Central memory CD8-positive, alpha-beta T cell (primary cell): ENCODE measurements at places on chromosomes 13 and 19.

GRCh38 chr19:33374236-33374714 lies 766 bp downstream of the CEBPG start:
- DNase-seq, result no peak

- no peak for DNase-seq
Measured at GRCh38 chr13:65133094-65133493, 2097.0 kb downstream of the PCDH9 start.

- DNase-seq, result no peak
Measured at GRCh38 chr13:31012655-31013024, 80.2 kb downstream of the TEX26 start.

DNA sequence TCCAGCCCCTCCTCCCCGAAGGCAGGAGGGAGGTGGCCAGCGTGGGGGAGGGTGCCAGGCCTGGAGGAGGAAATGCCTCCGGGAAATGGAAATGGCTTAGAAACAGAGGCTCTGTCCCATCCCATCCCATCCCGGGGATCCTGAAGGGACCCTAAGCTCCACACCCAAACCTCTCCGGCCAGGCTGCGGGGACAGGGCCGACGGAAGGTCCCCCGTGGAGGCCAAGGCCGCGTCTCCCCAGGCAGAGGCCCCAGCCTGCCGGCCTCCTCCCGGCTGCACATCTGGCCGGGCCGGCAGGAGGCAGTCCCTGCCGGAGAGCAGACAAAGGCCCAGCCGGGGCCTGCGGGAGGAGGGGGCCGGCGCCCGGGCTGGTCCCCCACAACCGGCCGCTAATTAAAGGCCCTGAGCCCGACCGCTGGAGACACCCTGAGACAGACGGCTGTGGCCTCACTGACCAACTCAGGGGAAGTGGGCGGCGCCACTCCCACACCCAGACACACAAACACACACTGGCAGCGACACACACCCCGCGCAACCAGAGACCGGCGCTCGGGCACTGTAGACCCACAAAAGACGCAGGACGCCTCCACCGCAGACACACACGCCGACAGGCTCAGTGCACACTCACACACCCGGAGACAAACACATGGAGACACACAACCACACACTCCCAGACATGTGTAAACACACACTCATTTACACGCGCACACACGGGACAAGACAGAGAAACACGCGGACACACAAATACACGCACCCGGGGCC lies 1.1 kb downstream of the ADAMTS10 start:
- DNase-seq, result no peak

DNA sequence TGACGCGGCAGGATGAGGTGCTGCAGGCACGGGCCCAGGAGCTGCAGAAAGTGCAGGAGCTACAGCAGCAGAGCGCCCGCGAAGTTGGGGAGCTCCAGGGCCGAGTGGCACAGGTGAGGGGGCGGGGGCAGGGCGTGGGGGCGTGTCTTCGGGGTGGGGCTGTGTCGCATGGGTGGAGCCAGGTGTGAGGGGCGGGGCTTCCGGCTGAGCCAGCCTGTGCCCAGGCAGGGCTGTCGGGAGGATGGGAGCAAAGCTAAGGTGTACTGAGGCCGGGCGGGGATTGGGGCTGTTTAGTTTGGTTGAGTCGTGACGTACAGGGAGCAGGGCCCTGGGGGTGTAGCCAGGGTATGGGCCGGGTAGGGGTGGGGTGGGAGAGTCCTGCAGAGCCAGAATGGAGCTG lies 62.3 kb downstream of the KCNC3 start:
- DNase-seq, result no peak

GRCh38 chr13:97263160-97263559 lies 41.0 kb downstream of the MBNL2 start:
- no peak for DNase-seq

GRCh38 chr13:93811071-93811737 lies 584.6 kb downstream of the GPC6 start:
- no peak for DNase-seq

- no peak for DNase-seq
Measured at GRCh38 chr19:4534836-4535658, at the start of gene PLIN5. TSS of gene PLIN5 (minus strand) at chr19:4535224. CDS start at chr19:4534074, 1,150 bp downstream.

DNA sequence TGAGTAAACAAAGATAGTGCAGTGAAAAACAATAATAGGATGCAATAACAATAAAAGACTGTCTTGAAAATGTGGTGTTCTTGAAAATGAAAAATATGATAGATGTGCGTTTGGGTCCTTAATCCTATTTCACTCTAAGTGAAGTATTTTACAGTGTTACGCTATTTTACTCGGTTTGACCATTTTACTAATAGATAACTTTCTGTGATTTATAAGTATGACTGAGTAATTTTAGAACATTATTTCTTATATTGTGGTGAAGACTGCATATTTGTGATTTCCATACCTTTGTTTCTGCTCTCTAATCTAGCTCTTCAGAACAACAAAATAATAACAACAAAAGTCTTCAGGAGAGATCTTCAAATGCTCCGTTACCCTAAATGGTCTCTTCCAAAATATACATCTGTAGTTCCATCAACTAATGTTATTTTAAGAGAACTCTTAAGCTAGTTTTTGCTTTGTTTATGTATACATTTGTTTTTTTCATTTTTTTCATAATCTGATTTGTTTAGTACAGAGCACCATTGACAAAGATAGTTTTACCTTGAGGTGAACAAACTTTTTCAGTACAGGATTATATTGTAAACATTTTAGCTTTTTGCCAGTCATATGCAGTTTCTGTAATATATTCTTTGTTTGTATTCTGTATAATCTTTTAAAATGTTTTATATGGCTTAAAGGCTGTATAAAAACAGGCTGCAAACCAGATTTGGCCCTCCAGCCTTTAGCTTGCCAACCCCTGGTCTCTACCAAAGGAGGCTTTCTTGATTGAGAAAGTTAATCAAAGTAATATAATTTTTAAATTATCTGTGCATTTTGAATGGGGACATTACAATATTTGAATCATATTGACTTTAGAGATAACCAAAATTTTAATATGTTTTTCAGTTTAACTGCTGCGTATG lies 1572.7 kb upstream of the PRR20A start:
- DNase-seq, result no peak

- no peak for DNase-seq
Measured at GRCh38 chr13:67184247-67184646, 45.9 kb downstream of the PCDH9 start.

- DNase-seq, result no peak
Measured at GRCh38 chr19:13026462-13027370, 31.4 kb downstream of the NFIX start.

- no peak for DNase-seq
Measured at GRCh38 chr13:49052813-49053212, 77.1 kb downstream of the FNDC3A start.

DNA sequence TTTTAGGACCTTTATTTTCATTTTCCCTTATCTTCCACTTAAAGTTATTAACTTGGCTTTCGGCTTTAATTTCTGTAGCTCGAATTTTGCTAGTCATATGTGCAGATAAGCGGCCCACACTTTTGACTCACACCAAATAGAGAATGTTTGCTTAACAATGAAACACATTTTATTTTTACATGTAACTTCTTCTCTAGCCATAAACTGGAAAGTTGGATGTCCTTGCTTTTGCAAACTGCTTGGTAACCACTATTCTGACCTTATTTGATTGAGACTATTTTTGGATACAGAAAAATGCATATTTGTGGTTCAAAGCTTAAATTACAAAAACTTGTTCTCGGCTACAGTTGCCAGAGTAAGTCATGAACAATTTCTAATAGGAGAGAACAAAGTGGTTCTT lies 600.0 kb downstream of the KCTD12 start:
- no peak for DNase-seq

- no peak for DNase-seq
Measured at GRCh38 chr19:34241513-34242337, 12.6 kb upstream of the GARRE1 start.

GRCh38 chr13:76697288-76697687 lies 188.9 kb downstream of the KCTD12 start:
- DNase-seq, result no peak
